Activated CD4-positive, alpha-beta memory T cell treated with anti-CD3 and anti-CD28 coated beads, Interleukin-2, amount 10 ng/mL, durations not matched to agents 7 days and 5 days (primary cell): ENCODE measurements at places on chromosomes 1 and 21. TPM values are rescaled to one million over a fixed set of nuclear protein-coding genes. Genes with fewer than 3 reads are reported as not detected.

The TMEM52 gene
- total RNA-seq, result not detected

The IGSF3 gene
- total RNA-seq, result 0.48 TPM

The ATP1A2 gene
- not detected for total RNA-seq

The CLCA4 gene
- not detected for total RNA-seq

The HRNR gene
- total RNA-seq, result not detected

The FNDC10 gene
- total RNA-seq, result 2.6 TPM

The CENPL gene
- total RNA-seq, result 29.4 TPM

The SELP gene
- 0.83 TPM for total RNA-seq

The SPATA21 gene
- total RNA-seq, result not detected

The TTLL10 gene
- not detected for total RNA-seq

The HSPA6 gene
- total RNA-seq, result 1.2 TPM

The C4BPB gene
- total RNA-seq, result 0.43 TPM

The FGR gene
- not detected for total RNA-seq

The TCHHL1 gene
- total RNA-seq, result not detected

The OR1C1 gene
- total RNA-seq, result not detected

The LCE3E gene
- total RNA-seq, result not detected

The C1orf115 gene
- 1.2 TPM for total RNA-seq

The EXTL1 gene
- total RNA-seq, result not detected

The LRRC40 gene
- 20.0 TPM for total RNA-seq

The FLG2 gene
- total RNA-seq, result not detected

The UBIAD1 gene
- total RNA-seq, result 19.9 TPM

The DCST2 gene
- 0.18 TPM for total RNA-seq

The NBPF10 gene
- total RNA-seq, result 2.1 TPM

The C8A gene
- not detected for total RNA-seq

The CFHR4 gene
- not detected for total RNA-seq

The OPRD1 gene
- not detected for total RNA-seq

The AZIN2 gene
- total RNA-seq, result 3.9 TPM

The AGT gene
- not detected for total RNA-seq

The SPRR3 gene
- not detected for total RNA-seq

The TNFRSF18 gene
- 115 TPM for total RNA-seq

The RPE65 gene
- total RNA-seq, result not detected
